Renal cortex interstitium (tissue), 15 donors: ENCODE measurements at places on chromosomes 1 and 21. TPM values are rescaled to one million over a fixed set of nuclear protein-coding genes. Genes with fewer than 3 reads are reported as not detected.

SERPINC1 gene
- 0.79 TPM for polyA plus RNA-seq

PPFIA4 gene
- polyA plus RNA-seq: 7.4 TPM

CD247 gene
- 0.50 TPM for polyA plus RNA-seq

DTL gene
- polyA plus RNA-seq: 16.9 TPM

- no peak for DNase-seq
Measured at GRCh38 chr21:17903029-17903806, 84.1 kb upstream of the C21orf91 start.

DNA sequence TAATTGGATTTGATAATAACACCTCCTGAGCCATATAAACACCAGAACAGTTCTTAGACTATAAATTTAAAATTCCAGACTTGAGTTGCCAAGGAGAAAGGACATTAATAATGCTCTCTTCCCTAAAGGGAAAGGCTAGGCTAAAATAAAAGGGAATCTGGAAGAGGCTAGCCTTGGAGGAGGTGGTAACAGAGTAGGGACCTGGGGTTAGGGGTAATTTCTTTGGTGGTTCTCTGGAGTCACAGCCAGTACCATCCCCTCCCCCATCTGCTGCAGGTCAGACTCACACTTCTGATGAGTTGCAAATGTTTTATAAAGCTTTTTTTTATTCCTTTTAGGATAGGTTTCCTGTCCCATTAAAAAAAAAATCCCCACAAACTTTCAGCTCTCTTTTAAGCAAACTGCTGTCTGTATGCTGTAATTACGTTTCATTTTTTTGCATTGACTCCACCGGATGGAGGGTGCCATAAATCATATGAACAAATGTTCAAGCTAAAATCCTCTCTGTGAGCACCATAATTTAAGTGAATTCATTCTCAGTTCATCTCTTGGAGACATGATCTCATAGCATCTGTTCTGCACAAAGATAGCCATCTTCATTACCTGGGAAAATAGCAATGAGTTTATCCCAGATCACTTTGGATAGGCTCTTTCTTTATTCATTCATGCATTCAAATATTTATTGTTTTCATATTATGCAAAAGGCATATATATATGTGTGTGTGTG is 379.6 kb downstream of the TTLL7 start:
- no peak for DNase-seq

GRCh38 chr1:64882574-64883255 is 83.6 kb downstream of the JAK1 start:
- no peak for DNase-seq

GRCh38 chr1:197339106-197340060 is 71.3 kb downstream of the CRB1 start:
- no peak for DNase-seq

DNA sequence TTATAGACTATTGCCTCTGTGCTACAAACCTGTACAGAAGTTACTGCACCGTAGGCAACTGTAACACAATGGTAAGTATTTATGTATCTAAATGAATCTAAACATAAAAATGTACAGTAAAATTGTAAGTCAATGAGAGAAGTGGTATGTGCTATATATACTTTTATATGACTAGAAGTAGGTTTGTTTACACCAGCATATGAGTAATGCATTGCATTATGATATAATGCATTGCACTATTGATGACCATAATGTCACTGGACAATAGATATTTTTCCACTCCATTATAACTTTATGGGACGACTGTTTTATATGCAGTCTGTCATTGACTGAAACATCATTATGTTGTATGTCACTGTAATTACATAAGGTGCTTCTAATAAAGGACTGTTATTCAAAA is 340.3 kb upstream of the SNX7 start:
- DNase-seq: no peak

DNA sequence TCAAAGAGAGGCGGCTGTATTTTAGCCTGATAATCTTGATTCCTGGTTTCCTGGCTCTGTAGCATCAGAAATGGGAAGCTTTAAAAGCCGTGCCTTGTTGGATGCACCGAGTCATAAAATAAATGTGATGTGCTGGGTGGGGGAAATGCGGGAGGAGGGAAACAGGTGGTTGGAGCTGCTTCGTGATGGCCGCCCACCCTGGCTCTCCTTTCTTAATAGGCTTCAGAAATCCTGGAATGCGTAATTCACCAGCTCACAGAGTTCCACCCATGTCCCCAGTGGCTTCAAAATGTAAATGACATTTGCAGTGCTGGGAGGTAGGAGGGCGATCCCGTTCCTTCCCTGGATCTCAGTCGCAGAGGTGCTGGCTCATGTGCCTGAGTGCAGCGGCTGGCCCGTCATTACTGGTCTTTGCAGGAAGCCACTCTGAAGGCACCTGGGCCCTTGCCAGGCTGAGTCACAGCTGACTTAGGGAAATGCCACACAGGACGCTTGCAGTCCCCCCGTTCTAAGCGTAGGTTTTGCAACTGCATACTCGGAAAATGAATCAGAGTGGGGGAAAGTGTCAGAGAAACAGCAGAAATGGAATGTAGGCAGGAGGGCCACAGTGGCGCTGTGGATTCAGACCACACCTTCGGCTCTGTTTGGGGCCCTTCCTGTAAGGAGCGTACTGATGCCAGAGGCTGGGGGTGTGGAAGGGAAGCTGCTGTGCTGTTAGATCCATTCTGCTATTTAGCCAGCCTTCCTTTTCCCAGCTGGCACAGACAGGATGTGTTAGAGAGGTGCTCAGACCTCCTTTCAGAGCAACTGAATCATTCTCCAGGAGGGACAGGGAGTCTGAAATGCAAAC is 37.6 kb downstream of the GALNT2 start:
- no peak for DNase-seq

GRCh38 chr1:85085417-85085816 is 37.1 kb upstream of the MCOLN3 start:
- DNase-seq: no peak
